ENCODE measurements at places on chromosomes 2 and 18.

DNA sequence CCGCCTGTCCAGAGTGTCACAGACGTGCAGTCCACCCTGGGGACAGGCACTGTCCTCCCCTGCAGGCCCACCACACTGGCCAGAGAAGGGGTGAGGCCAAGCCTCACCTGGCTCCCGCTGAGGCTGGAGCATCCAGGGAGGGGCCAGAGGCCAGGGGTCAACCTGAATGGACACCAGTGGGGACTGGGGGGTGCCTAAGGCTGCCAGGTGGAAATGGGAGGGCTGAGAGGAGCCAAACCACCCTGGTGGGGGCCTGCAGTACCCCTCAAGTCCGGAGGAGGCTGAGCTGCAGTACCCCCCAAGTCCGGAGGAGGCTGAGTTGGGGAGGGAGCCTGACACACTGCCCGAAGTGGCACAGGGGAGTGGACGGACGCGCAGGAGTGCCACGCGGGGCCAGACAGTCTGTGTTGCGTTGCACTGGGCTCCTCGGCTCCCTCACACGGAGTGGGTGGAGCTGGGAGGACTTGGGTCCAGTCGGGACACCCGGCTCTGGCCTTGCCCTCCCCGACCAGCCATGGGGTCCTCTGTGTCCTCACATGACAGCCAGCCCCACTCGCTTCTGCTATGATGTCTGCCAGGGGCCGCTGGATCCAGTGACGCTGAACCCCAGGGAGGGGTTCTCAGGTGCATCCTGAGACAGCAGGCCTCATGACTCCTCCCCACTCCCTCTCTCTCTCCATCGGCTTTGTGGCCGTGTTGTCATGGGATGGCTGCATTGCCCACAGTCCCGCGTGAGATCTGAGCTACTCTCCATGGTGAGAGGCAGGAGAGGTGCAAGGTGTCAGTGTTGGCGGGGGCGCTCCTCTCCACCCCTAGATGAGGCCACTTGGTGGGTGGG is 22.3 kb upstream of the GPC1 start:
- peak; percentile 12 for DNase-seq

- DNase-seq, result no peak
Observed at GRCh38 chr2:208363485-208363884, 43.1 kb upstream of the PTH2R start.

GRCh38 chr18:31901063-31901462 is 41.9 kb downstream of the TRAPPC8 start:
- DNase-seq, result no peak

- no peak for DNase-seq
Observed at GRCh38 chr2:171571721-171572120, 49.4 kb downstream of the CYBRD1 start.

DNA sequence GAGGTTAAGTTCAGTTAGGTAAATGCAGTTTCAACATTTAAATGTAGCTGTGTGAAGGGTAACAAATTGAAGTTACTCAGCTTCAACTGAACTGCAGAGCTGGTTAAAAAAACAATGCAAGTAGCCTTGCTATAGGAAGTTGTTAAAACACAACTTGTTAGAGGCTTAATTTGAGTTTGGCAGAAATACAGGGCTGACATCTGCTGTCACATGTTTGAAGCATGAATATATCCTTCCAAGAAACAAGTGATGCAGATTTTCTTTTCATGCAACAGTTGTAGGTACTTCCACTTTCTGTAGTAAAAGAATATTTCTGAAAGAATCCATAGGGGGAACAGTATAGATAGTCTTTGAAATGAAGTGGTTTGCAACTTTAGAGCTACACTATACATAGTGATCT is 208.7 kb upstream of the RASGRP3 start:
- no peak for DNase-seq

DNA sequence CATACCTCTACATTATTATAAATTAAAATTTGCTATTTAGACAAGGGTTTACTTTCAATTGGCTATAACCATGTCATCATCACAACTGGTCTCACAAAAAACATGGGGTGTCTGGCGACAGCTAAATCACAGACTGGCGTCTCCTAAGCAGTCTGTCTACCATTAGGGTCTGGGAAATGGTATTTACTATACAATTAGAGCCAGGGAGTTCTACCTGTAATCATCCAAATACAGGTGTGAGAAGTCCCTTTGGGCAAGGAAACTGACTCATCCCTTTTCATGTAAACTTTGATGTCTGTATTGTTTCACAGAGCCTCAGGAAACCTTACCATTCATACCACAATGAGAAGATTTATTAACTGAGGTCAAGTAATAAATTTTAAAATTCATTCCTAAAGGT is 126.7 kb downstream of the OLA1 start:
- no peak for DNase-seq

GRCh38 chr2:27271631-27272340 is 3.4 kb upstream of the DNAJC5G start:
- no peak for DNase-seq

- DNase-seq, result no peak
Observed at GRCh38 chr2:127913808-127914457, 28.2 kb upstream of the AMMECR1L start.

- DNase-seq, result no peak
Observed at GRCh38 chr18:43382641-43383403, 105.5 kb upstream of the SYT4 start.

GRCh38 chr18:45666520-45666919 is 51.2 kb downstream of the SLC14A2 start:
- peak; percentile 66 for DNase-seq

DNA sequence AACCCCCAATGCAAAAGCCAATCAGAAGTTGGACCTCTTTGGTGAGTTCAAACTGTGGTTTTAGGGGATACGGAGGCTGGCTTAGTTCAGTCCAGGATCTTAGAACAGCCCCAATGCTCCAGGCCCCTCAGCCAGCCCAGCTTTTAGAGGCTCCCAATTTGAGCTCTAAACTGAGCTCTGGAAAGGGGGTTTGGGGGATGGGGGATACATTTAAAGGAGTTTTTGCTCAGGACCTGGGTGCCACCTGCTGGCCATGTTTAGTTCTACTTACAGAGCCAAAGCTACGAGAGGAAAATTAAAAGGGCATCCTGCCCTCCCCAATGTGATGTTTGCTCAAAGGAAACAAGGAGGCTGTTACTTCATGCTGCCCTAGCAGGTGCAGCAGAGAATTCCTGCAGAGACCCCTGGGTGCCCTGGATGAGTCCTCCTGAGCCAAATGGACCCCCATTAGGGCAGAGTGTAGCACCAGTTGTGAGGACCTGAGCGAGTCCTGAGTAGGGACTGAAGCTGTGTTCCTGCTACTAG is 15.9 kb upstream of the TMEM214 start:
- peak; percentile 69 for DNase-seq

GRCh38 chr2:53530126-53530525 is 237.5 kb upstream of the CHAC2 start:
- DNase-seq, result no peak

DNA sequence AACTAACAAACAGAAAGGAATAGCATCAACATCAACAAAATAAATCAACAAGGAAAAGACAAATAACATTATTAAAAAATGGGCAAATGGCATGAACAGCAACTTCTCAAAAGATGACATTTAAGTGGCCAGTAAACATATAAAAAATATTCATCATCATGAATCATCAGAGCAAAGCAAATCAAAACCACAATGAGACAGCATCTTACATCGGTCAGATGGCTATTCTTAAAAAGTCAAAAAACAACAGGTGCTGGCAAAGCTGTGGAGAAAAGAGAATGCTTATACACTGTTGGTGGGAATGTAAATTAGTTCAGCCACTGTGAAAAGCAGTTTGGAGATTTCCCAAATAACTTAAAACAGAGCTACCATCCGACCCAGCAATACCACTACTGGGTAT is 327.1 kb downstream of the CMPK2 start:
- no peak for DNase-seq

DNA sequence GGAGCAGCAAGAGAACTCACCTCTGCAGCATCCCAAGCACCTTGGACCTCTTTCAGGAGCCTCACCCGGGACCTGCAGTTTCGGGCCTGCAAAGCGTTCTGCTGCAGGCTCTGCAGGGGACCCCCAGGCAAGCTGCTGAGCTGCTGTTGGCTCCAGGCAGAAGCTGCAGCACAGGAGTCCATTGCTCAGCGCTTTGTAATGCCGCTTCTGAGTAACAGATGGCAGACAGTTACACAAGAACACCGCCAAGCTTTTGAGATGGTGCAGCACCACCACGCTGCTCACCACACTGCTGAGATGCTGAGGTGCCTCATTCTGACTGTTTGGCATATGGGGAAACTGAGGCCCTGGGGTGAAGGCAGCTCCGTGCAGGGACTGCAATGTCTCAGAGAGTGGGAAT is 1.9 kb upstream of the GALNT14 start:
- DNase-seq, result no peak

- no peak for DNase-seq
Observed at GRCh38 chr2:217014328-217015105, 154.7 kb upstream of the TNP1 start.
